Inflammatory macrophage treated with lipopolysaccharide for 1 hour (primary cell): ENCODE measurements at places on chromosomes 1 and 21.

- DNase-seq: no peak
Observed at GRCh38 chr1:150551051-150551783, 2.0 kb downstream of the ADAMTSL4 start.

DNA sequence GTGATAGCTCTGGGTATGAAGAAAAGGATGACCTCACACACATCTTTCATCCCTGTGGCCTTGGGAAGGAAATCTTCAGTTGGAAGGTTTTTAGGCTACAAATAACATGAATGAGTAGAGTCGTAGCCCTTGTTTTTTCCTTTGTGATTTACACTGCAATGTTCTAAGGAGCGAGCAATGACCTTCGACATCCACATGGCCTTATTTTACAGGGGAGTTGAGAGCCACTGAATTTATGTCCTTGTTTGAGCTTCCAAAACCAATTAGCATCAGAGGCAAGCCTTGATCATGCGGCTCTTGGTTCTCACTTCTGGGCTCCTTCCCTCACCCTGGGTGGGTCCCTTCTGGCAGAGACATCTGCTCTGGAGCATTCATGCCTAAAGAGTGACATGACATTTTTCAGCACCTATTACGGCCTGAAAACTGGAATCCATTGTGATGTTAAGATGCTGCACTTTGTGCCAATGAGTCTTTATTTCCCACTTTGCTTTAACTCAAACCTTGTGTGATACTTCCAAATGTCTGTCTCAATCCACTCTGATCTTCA lies 70.5 kb upstream of the RUNX1 start:
- no peak for DNase-seq

- DNase-seq: no peak
Observed at GRCh38 chr1:14677292-14677971, 78.9 kb downstream of the KAZN start.

GRCh38 chr1:202701200-202701599 lies 9.1 kb downstream of the SYT2 start:
- DNase-seq: no peak

GRCh38 chr1:214116258-214116657 lies 128.5 kb downstream of the PROX1 start:
- no peak for DNase-seq

DNA sequence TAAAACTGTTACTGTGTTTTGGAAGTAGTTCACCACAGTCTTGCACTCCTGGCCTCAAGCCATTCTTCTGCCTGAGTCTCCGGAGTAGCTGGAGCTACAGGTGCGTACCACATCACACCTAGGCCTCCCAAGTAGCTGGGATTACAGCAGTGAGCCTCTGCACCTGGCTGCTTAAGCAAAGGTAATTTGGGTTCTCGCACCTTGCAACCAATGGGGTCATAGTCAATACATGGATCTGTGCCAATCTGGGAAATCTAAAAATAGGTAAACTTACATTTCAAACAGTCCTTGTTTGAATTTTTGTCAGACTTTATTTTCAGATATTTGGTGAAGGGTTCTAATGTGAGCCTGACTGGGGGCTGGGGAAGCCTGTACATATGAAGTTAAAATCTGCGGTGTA lies 466.5 kb downstream of the PCP4 start:
- DNase-seq: no peak
